ENCODE measurements at places on chromosomes 6 and 20.

DNA sequence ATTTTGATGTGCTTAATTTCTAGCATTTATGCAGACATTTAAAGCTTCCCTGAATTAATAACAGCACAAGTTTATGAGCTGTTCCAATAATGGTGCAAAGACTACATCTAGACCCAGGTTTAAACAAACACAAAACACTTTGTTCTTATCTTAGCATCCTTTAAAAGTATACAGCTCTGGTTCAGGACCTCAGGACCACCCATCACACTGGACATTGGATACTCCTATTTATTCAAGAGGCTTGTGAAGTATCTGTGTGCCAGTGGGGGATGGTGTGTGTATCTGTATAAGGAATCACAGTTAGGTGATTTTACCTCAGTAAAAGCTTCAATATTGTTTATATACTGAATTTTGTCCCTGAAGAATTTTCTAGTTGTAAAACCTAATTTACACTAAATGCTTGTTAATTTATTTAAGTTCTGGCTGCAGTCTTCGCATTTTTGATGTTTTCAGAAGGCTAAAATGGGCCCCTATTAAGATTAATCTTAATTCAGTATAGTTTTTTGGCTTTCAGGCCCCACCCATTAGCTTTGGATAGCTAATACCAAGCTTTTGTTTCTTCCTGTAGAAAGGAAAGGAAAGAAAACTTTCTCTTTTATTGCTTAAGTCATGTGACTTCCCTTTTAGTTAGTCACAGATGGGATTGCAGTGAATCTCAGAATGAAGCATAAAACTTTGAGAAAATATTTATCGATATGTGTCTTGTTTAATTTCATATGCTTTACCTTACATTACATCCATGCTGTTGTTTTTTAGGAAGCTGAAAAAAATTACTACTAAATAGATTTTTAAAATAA lies 13.1 kb downstream of the LIN28B start:
- no peak for DNase-seq

DNA sequence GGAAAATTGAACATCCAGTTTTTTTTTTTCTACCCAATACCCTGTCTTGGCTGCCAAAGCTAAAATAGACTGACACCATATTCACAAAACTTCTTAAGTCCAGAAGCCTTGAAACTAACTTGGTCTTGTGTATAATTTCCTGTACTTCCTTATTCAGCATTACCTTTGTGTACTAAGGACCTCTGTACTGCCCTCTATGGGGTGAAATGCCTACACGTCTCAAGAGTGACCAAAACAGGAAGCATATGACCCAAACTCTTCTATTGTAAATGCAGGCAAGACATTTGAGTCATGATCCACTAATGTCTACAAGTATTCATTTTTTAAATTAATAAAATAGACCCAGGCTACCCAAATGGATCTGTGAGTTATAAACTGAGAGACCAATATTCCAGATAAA lies 50.4 kb downstream of the HMGCLL1 start:
- peak; percentile 33 for DNase-seq

GRCh38 chr6:43077981-43078511 lies 1.9 kb downstream of the PTK7 start:
- no peak for DNase-seq

DNA sequence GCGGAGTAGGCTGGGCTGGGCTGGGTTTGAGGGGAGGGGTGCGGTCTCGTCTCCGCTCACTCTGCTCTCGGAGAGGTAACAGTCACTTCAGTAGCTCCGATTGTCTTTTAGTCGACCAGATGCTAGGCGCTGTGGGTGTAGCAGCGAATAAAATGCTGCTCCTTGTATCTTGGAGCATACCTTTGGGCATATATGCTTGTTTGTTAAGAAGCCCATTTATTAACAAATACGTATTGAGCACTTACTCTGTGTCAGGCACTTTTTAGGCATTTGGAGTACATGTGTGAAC lies 545 bp downstream of the ACTR5 start:
- no peak for DNase-seq

- DNase-seq: no peak
Observed at GRCh38 chr6:136084403-136084802, 165.7 kb downstream of the MTFR2 start.

DNA sequence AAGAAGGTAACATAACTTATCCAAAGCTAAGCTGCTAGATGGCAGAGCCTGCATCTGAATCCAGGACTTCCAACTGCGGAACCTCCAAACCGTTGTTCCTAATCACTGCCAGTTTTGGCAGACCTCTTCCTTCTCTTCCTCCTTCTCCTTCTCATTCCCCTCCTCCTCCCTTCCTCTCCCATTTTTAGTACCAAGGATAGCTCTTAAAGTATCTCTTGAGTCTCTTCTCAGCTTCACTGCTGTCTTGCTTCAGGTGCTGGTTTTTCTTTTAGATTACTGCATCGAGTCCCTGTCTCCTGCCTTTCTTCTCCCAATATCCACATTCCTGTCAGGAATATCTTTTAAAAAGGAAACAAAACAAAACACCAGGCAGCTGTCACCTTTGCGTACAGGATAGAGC lies 77.1 kb downstream of the CDYL start:
- DNase-seq: no peak

GRCh38 chr6:31908791-31909190 lies 6.9 kb upstream of the ZBTB12 start:
- peak; percentile 54 for DNase-seq

DNA sequence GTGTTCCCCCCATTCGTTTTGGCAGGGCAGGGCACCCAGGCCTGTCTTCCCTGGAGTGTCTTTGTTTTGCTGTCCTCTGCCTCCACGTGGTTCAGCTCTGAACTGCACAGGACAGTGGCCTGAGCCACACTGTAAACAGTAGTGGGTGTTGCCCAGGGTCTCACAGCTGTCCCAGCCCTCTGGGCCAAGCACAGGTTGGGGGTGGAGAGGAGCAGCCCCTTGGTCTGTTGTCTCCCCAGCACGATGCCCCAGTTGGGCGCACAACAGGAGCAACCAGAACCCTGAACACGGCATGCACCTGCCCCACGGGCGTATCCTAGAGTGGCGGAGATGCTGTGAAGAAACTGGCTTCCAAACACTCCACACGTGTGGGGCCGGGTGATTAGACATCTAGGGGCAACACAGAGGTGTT lies 14.4 kb downstream of the CCDC167 start:
- no peak for DNase-seq

GRCh38 chr6:31352683-31353383 lies 4.1 kb downstream of the HLA-B start:
- no peak for DNase-seq

- no peak for DNase-seq
Observed at GRCh38 chr6:118537574-118537973, 10.5 kb upstream of the PLN start.

- DNase-seq: peak; percentile 22
Observed at GRCh38 chr6:91669154-91669870, 1082.4 kb upstream of the MAP3K7 start.

- DNase-seq: no peak
Observed at GRCh38 chr20:43306837-43307236, 117.1 kb upstream of the PTPRT start.

DNA sequence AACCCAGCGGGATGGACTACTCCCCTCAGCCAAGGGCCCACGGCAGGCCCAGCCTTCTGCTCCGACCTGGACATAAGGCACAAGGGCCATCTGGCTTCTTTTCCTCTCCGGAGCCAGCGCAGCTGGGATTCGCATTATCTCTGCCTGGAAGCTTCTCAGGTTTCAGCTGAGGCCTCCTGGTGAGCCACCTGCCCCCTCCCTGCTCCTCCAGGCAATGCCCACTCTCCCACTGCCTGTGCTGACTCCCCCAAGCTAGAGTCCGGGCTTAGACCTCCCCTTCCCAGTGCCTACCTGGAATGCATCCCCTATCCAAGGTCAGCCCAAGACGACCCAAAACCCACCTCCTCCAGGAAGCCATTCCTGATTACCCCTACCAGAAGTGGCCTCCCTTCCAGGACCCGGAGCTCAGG lies 60.7 kb downstream of the EZR start:
- no peak for DNase-seq

DNA sequence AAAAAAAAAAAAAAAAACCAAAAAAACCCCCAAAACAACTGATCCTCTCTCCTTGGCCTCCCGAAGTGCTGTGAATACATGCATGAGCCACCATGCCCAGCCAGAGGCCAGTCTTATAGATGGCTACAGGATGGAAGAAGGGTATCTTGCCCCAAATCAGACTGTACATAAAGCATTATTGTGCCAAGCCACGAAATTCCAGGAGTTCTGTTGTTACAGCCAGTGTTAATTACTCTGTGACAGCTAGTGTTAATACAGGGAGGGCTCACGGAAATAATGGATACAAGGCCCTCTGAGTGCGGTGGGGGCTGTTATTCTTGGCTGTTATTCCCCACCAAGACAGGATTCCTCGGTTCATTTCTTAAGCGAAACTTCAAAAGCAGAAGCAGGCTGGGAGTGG lies 1.4 kb upstream of the CLPSL2 start:
- DNase-seq: no peak

DNA sequence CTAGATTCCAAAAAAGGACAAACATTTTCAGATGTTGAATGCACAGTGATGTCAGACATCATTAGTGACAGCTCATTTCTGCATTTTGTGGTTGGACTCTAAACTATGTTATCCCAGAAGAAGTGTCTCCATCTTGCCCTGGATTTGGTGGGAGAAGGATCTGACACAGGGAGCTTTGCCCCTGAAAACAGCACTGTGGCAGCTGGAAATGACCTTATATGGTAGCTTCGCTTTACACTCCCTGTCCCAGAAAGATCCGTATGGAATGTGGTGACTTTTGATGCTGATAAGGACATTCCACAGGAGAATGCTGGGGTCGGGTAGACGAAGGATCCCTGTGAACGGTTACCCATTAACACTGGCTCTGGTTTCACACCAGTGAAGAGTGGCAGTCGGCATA lies 87.2 kb upstream of the EDN1 start:
- peak; percentile 6 for DNase-seq

DNA sequence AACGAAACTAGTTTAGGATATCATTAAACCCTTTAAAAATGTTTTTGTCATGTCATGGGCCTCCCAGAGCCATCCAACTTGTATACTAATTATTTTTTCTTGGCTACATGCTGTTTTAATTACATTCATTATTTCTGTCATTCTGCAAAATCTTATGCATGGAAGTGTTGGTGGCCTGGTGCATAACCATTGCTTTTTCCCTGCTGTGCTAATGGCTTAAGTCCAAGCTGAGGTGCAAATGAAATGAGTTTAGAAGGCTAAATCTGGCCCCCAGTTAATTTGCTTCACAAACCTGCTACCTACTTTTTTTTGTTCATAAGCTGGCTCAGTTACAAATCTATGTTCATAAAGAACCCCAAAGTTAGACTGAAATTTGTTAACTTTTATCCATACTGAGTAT lies 1249.9 kb downstream of the EPHA7 start:
- DNase-seq: no peak

GRCh38 chr6:148166339-148166968 lies 176.2 kb upstream of the SASH1 start:
- DNase-seq: peak; percentile 72

- no peak for DNase-seq
Observed at GRCh38 chr20:24462460-24463010, 6.9 kb upstream of the SYNDIG1 start.

- no peak for DNase-seq
Observed at GRCh38 chr20:2093883-2094282, 7.7 kb upstream of the STK35 start.

DNA sequence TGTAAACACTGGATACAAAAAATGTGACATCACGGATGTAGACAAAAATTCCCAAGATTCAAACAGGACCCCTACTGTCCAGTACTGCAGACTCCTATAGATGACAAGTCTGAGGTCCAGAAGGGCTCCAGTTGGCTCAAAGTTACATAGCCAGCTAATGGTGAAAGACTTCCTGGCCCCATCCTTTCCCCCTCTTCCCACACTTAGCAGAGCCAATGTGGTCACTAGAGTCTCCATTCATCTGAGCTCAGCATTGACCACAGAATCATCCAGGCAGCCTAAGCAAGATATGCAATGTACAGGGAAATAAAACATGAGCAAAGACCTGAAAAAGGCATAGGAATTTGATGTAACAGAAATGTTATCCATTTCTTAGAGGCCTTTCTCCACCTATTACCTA lies 180.5 kb downstream of the ADAT2 start:
- DNase-seq: peak; percentile 74

DNA sequence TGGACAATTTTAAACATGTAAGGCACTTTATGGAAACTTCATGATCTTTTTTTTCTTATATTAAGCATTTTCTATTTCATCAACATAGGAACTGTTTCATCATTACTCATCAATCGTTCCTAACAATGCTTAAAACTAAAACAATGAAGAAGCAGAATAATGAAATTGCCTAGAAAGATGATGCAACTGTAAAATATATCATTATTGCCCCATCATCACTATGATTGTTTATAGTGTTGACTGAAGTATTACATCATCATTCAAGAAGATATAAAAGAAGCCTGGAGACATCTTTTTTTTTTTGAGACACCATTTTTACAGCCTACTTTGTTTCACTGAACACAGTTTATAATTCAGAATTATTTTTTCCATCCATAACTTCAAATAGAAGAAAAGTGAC lies 147.2 kb downstream of the TRDN start:
- DNase-seq: no peak

GRCh38 chr20:13574071-13574470 lies 64.7 kb downstream of the TASP1 start:
- DNase-seq: no peak

DNA sequence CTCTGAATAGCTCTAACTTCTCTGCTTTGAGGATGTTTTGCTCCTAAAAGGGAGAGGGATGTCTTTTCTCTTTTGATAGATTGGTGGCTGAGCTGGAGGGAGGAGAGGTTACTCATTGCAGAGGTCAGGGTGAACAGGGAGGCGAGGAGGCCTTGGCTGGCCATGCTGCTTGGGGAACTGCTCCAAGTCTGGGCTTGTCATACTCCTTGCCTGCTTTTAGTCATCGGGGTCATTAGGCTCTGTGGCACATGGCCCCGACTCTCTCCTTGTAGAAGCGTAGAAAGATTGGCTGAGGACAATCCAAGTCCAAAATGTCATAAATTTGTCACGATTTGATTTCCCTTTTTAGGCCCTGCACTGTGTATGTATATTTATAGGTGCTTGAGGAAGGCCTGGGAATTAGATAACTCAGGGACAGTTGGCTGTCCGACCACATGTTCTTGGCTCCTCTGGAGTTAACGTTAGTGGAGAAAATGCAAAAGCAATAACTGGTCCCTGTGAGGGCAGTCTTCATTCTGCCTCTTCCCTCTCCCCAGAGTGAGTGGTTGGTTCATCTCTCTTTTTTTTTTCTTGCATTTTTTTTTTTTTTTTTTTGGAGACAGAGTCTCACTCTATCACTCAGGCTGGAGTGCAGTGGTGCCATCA lies 160.1 kb downstream of the SCP2D1 start:
- no peak for DNase-seq

DNA sequence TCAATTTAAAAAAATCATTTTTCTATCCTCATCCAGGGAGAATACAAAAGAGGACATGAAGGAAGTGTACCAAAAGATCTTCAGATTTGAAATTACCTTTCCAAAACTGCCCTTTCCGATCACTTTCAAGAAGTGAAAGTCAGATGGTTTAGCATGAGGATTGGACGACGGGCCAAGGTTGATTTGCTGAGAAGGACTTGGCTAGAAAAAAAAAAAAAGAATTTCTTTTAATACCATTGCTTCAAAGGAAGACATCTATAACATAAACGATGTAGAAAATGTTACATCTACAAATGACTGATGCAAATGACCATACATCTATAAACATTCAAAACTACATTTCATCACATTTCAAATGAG lies 120.9 kb upstream of the SLC2A12 start:
- DNase-seq: peak; percentile 38

GRCh38 chr20:57573894-57574293 lies 13.0 kb downstream of the PCK1 start:
- DNase-seq: no peak

Data from astrocyte of the spinal cord (primary cell).